Jurkat, Clone E6-1 (cell line): ENCODE measurements at places on chromosomes 1 and 21.

DNA sequence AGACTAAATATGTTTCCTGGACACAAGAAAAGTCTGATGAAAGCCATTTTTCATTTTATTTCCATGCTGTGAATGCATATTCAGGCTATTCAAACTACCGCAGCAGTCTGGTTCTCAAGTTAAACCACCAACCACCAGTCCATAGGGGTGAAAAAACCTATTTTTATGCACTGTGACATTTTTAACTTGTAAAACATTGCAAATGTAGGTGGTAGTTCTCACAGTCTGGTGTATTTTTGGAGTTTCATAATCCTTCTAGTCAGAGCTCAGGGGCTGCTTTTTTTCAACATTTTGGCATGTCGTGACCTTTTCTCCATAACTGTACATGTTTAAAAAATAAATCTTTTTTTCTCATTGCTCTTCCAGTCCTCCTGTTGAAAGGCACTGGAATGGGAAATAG is 907.6 kb upstream of the ADGRL2 start:
- DNase-seq, result no peak

DNA sequence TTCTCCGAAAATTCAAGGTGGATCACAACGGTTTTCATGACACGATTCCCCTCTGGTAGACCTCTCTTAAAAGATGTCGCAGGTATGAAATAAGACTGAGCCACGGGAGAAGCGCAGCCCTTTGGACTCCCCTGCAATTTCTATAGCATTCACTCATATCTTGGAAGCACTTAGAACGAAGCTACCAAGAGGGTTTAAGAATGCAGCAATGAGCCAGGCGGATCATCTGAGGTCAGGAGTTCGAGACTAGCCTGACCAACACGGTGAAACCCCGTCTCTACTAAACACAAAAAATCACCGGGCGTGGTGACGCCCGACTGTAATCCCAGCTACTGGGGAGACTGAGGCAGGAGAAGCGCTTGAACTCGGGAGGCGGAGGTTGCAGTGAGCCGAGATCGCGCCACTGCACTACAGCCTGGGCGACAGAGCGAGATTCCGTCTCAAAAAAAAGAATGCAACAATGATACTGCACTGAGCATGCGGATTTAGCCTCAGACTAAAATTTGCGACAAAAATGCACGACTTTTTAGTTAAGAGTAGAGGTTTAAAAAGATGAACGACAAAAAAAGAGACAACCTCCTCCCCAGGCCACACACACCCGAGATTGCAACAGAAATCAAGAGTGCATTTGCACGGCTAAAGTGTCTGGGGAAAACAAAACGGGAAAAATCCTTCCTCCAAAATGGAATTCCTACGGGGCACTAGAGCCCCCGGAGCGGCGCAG is 743 bp downstream of the TOMM20 start:
- no peak for DNase-seq

GRCh38 chr1:212485913-212486618 is 53.3 kb downstream of the NENF start:
- no peak for DNase-seq

- DNase-seq, result no peak
Measured at GRCh38 chr1:208170252-208170651, 73.9 kb downstream of the PLXNA2 start.

GRCh38 chr1:183554577-183554976 is 35.7 kb downstream of the NCF2 start:
- DNase-seq, result no peak

- no peak for DNase-seq
Measured at GRCh38 chr1:210213335-210213734, 19.3 kb upstream of the SERTAD4 start.

- no peak for DNase-seq
Measured at GRCh38 chr21:26513212-26513611, 59.9 kb downstream of the CYYR1 start.

DNA sequence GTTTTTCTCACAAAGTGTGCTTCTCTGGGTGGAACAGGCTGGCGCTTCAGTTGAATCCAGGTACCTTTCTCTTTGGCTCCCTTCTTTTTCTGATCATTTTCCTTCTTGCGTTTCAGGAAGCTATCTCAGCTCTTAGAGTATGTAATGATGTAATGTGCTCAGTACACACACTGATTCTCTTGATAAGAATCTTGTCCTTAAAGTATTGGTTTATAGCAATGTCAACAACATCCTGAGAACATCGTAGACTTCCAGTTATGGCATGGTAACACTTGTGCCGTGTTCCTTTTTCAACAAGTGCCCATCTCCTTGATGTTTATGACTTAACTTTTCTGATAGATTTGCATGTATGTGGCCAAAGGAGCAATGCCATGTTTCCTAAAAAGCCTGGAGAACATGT is 11.7 kb upstream of the ABCD3 start:
- DNase-seq, result no peak

DNA sequence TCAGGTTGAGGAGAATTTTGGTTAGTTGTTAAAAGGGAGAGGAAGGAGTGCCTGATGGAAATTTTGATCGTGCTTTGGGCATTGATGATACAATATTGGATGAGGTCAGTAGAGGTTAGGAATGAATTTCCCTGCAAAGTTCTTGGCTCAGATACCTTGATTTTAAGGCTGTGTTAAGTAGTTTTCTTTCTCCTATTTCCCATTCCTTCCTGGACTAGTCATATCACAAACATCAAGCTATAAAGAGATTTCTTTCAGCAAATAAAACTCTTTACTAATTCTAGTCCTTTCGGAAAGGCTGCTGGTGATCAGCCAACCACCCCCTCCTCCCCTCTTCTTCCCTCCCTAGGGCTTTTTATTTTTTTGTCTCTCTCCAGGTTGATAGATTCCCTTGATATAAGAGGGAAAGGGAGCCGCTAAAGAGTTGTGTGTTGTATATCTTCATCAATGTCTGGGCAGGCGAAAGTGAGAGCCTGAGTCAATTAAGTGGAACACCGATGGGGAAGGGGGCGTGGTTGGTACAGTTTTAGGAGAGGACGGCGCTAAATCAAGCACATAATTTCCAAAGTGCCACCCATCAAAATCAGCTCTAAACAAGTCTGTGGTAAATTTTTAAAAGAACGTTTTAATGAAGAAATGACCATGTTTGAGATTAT is 100.1 kb upstream of the PLXNA2 start:
- DNase-seq, result no peak

- DNase-seq, result peak; percentile 39
Measured at GRCh38 chr1:204837440-204838084, 33.1 kb upstream of the NFASC start.

- DNase-seq, result no peak
Measured at GRCh38 chr1:94539496-94539895, 2.1 kb downstream of the F3 start.

- DNase-seq, result peak; percentile 60
Measured at GRCh38 chr1:31422505-31423319, 9.7 kb downstream of the SERINC2 start.

GRCh38 chr1:25182629-25183028 is 49.7 kb downstream of the SYF2 start:
- DNase-seq, result no peak

DNA sequence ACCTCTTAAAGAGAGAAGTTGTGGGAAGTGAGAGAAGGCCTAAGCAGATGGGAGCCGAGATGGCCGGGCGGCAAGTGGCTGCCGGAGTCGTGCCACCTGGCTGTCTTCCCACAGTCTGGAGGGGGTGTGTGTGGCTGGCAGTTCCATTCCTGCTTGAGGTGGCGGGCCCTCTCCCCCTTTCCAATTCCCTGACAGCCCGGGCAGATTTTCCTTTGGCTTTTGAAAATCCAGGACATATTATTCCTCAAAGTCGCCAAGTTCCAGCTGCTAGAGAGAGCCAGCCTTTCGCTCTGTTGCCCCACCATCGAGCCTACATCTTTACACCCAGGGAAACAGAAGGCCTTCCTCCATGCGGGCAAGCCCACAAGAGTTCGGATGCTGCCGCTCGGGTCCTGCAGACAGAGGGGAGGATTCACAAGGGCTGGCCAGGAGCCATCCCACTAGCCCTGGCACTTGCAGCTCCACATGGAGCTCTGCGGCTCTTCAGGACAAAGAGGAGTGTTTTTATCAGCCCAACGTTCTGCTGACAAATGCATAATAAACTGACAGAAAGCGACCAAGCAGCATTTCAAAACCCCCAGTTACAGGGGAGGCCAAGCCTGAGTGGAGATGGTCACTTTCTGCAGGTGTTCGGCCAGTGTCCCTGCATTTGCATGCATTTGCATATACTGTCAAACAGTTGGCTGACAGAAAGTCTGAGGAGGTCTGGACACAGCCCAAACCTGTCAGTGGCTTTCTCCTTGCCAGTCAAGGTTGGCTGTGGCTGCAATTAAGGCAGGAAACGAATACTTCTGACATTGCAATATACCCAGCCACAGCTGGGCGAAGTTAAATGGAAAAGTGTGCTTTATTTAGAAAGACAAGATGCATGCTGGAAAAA is 45.9 kb downstream of the OLIG1 start:
- peak; percentile 36 for DNase-seq

- no peak for DNase-seq
Measured at GRCh38 chr1:14255711-14256110, 342.8 kb upstream of the KAZN start.

- DNase-seq, result no peak
Measured at GRCh38 chr1:84504580-84505492, 1.4 kb upstream of the SPATA1 start.

GRCh38 chr1:112904071-112904830 is 51.7 kb downstream of the SLC16A1 start:
- no peak for DNase-seq

GRCh38 chr1:100719490-100719889 is at the start of gene VCAM1:
Gene VCAM1 (plus strand): TSS chr1:100719742. CDS start chr1:100719861, 119 bp downstream.
- no peak for DNase-seq

DNA sequence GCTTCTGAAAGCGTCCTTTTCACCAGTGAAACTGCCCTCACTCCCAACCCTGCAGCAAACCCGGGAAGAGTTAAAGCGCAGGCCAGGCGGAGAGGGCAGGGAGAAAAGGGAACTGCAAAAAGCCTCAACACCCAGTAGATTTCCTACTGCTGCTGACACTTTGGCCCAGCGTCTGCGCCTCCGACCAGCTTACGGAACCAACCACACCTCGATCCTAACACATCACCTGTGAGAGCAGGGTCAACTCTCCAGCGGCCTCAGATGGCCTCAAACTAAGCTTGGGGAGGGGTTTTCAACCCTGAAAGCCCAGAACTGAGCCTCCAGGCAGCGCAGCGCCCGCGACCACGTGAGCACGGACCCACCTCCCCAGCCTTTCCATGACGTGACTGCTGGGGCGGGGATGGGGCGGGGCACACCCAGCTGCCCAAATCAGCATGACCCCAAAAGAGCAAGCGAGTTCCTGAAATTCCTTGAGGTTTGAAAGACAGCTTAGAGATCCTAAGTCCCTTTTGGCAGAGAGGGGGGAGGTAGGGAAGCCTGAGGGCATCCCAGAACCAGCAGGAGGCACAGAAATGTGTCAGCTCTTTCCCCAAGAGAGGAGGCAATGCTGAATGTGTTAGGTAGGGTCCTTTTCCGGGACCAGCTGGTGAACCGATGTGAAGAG is 59.1 kb downstream of the ITPKB start:
- DNase-seq, result no peak

GRCh38 chr1:236110137-236110536 is 32.2 kb upstream of the GPR137B start:
- DNase-seq, result no peak

DNA sequence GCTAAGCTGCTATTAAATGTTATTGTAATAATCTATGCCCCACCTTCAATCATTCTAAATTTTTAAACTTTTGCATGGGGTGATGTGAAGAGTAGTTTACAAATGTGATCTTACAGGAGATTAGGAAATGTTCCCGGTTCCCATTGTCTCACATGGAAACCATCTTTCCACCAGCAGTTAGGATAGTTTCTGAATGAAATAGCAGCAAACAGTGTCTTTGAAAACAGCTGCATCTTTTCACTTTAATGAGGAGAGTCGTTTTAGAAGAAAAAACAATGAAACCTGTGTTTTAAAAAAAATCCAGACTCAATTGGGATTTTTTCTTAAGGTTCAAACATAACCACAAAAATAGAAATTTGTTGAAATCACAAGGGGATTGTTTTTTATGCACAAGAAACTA is 134.2 kb downstream of the TLR5 start:
- no peak for DNase-seq

DNA sequence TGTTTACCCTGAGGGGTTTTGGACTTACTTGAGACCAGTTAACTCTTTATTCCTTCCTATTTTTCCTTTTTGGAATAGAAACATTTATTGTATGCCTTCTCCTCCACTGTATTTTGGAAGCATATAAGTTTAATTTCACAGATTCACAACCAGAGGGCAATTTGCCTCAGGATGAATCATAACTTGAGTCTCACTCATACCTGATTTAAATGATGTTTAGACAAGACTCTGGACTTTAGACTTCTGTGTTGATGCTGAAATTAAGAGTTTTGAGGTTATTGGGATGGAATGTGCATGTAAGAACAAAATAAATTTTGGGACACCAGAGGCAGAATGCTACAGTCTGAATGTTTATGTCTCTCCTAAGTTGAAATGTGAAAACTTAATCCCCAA is 7.1 kb upstream of the ADAM30 start:
- DNase-seq, result no peak

DNA sequence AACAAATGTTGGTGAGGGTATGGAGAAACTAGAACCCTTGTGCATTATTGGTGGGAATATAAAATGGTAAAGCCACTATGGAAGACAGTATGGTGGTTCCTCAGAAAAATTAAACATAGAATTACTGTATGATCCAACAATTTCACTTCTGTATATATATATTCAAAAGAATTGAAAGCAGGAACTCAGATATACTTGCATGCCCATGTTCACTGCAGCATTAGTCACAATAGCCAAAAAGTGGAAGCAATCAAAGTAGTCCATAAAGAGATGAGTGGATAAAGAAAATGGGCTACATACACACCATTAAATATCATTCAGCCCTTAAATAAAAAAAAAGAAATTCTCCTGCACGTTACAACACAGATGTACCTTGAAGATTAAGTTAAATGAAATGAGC is 34.1 kb downstream of the ABL2 start:
- no peak for DNase-seq

- DNase-seq, result no peak
Measured at GRCh38 chr1:11797525-11798216, 8.1 kb downstream of the MTHFR start.

- no peak for DNase-seq
Measured at GRCh38 chr1:245480393-245481120, 325.8 kb downstream of the KIF26B start.
